ENCODE measurements at places on chromosomes 5 and 9.

- H3K4me3 ChIP-seq, result no peak overlapping the region
- H3K27me3 ChIP-seq, result peaks cover 23% of the 10 kb centered on the region
- H3K27ac ChIP-seq, result no peak overlapping the region
- H3K4me1 ChIP-seq, result peaks cover 11% of the 10 kb centered on the region
- no peak for DNase-seq
Measured at GRCh38 chr5:2995667-2996066, 244.2 kb upstream of the IRX2 start.

DNA sequence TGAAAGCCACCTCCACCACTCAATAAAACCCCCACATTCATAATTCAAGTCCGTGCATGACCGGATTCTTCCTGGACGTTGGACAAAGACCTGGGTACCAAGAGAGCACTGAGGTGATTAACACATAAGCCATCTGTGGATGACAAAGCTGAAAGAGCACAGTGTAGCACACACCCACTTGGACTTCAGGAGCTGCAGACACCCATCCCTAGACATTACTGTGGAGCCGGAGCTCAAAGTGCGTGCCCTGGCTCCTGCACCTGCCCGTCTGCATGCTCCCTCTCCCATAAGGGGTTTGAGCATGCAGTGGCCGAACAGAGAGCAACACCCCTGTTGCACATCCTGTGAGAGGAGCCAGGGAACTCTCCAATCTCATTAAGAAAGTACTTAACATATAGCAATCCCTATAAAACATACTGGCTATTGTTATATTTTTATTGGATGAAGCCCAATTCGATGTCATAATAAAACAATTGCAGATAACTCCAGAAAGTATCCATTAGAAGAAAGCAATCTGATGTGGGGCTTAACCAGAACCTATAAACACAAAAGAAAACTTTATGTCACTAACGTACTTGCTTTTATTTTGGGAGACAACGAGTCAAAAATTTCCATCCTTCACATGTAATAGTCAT is 1174.2 kb upstream of the C9orf72 start:
- no peak overlapping the region for H3K27ac ChIP-seq
- DNase-seq, result no peak
- peaks cover 6% of the 10 kb centered on the region for H3K36me3 ChIP-seq

DNA sequence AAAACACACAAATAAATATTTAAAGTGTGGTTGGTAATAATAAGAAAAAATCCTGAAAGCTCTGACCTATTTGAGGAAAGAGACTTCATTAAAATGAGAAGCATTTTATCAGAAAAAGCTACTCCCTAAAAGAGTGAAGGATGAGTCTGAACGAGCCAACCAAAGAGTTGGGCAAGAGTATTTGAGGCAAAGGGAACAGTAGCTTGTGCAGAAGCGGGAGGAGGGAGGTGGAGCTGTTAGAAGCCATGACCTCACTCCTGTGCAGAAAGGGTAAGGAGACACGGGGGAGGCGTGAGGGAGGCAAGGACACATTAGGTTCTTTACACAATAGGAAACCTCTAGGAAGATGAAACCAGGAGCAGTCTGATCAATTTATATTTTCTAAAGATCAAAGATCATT is 29.4 kb downstream of the SH3RF2 start:
- DNase-seq, result no peak
- H3K27me3 ChIP-seq, result peaks cover 3% of the 10 kb centered on the region
- peaks cover 11% of the 10 kb centered on the region for H3K4me1 ChIP-seq
- H3K4me3 ChIP-seq, result no peak overlapping the region
- H3K36me3 ChIP-seq, result no peaks in the 10 kb centered on the region

- no peak overlapping the region for H3K4me3 ChIP-seq
- H3K36me3 ChIP-seq, result no peaks in the 10 kb centered on the region
- no peak overlapping the region for H3K27ac ChIP-seq
- H3K27me3 ChIP-seq, result no peaks in the 10 kb centered on the region
- no peak for DNase-seq
- peaks cover 35% of the 10 kb centered on the region for H3K4me1 ChIP-seq
Measured at GRCh38 chr5:124996023-124996763, 249.8 kb upstream of the ZNF608 start.

DNA sequence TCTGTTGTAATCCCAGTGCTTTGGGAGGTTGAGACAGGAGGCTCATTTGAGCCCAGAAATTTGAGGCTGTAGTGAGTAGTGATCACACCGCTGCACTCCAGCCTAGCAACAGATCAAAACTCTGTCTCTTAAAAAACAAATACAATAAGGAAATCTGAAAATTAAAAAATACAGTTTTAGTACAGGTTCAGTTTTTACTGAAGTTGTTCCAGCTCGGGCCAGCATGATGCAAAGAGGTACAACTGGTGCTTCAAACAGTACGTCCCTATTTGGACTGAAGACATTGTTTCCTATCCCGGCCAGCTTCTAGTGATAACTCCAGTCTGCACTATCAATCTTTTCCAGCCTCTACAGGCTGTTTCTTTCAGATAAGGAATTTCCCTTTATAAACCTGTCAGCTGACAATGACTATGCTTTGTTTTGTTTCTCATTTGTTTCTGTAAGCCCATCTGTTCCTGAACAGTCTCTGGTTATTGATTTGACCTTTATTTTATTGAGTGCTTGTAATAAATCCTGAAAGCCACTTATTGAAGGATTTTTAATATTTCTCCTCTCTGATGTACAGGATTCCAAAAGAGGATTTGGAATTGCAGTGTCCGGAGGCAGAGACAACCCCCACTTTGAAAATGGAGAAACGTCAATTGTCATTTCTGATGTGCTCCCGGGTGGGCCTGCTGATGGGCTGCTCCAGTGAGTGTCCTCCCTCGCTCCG is 41.9 kb downstream of the TJP2 start:
- H3K4me3 ChIP-seq, result no peak overlapping the region
- peaks cover 14% of the 10 kb centered on the region for H3K36me3 ChIP-seq
- no peaks in the 10 kb centered on the region for H3K27me3 ChIP-seq
- H3K27ac ChIP-seq, result no peak overlapping the region
- peaks cover 4% of the 10 kb centered on the region for H3K4me1 ChIP-seq
- no peak for DNase-seq

- H3K27ac ChIP-seq, result no peak overlapping the region
- no peaks in the 10 kb centered on the region for H3K36me3 ChIP-seq
- H3K27me3 ChIP-seq, result peaks cover 4% of the 10 kb centered on the region
- H3K4me1 ChIP-seq, result no peaks in the 10 kb centered on the region
- no peak for DNase-seq
Measured at GRCh38 chr9:21244836-21245235, 5.0 kb upstream of the IFNA14 start.

- no peak for DNase-seq
- peaks cover 10% of the 10 kb centered on the region for H3K4me1 ChIP-seq
- H3K4me3 ChIP-seq, result no peak overlapping the region
Measured at GRCh38 chr5:139223481-139223880, 25.3 kb upstream of the SIL1 start.

DNA sequence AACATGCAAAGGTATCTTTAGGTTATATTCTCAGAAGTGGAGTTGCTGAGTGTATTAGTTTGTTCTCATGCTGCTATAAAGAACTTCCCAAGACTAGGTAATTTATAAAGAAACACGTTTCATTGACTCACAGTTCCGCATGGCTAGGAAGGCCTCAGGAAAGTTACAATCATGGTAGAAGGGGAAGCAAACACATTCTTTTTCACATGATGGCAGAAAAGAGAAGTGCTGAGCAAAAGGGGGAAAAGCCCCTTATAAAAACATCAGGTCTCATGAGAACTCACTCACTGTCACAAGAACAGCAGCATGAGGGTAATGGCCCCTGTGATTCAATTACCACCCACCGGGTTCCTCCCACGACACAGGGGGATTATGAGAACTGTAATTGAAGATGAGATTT is 163.6 kb upstream of the PRLR start:
- peaks cover 5% of the 10 kb centered on the region for H3K36me3 ChIP-seq
- H3K27me3 ChIP-seq, result no peaks in the 10 kb centered on the region
- H3K4me3 ChIP-seq, result no peak overlapping the region
- DNase-seq, result no peak

DNA sequence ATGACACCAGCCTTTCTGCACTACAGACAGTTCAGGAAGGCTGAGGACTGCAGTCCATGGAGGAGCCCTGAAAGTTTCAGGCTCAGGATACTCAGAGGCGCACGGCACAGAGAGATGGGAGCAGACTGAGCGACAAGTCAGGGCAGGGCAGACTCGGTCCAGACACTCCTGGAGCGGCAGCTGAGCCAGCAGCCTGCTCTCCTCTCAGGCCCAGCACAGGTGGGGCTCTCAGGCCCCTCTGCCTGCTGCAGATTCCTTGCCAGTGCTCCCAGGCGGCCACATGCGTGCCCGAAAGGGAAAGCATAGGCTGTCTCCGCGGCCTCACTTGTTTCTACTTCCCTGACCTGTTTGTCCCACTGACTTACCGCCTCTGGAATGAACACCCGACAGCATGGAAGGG is 228.3 kb downstream of the IRX2 start:
- H3K36me3 ChIP-seq, result no peaks in the 10 kb centered on the region
- no peak for DNase-seq
- H3K4me1 ChIP-seq, result no peaks in the 10 kb centered on the region

DNA sequence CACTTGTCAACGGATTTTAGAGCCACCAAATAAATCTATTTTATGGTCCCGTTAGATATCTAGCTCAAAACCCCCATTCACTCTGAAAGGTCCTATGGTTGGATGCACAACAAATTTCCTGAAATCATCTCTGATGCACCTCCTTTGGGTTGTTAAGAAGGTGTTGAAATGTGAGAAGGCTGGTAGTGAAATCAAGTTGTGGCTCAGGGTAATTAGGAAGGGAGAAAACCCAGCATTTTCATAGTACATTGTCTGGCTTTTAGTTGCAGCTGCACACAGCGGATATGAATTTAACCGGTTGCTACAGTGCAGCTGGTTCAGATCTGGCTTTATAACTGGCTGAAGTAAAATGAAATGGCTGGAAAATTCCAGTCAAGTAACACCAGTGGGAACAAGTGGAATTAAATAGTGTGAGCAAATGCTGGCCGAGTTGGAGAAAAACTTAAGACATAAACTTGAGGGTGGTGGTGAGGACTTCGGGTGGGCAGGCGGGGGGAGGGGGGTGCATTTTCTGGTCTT is 17.6 kb downstream of the RGMB start:
- H3K27me3 ChIP-seq, result no peaks in the 10 kb centered on the region
- DNase-seq, result no peak
- H3K27ac ChIP-seq, result peak overlapping the region; percentile 96
- H3K36me3 ChIP-seq, result peaks cover 71% of the 10 kb centered on the region
- H3K4me1 ChIP-seq, result peaks cover 78% of the 10 kb centered on the region

GRCh38 chr5:172724242-172725183 is 46.5 kb downstream of the DUSP1 start:
- peaks cover 29% of the 10 kb centered on the region for H3K4me1 ChIP-seq
- no peaks in the 10 kb centered on the region for H3K36me3 ChIP-seq
- no peak overlapping the region for H3K4me3 ChIP-seq
- DNase-seq, result no peak
- H3K27ac ChIP-seq, result no peak overlapping the region

DNA sequence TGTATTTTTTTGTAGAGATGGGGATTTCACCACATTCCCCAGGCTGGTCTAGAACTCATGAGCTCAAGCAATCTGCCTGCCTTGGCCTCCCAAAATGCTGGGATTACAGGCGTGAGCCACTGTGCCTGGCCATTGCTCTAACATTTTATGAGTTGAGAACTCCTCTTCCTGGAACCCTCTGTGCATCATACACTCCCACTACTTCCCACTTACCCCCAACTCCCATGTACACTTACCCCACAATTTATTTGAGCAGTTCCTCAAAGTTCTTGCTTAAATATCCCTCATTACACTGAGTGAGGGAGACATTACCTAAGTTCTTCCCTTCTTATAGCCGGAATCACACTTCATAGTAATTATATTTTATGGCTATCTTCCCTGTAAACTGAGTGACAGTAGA is 42.9 kb upstream of the GALNT10 start:
- H3K27ac ChIP-seq, result no peak overlapping the region
- no peak for DNase-seq
- H3K36me3 ChIP-seq, result peaks cover 10% of the 10 kb centered on the region
- H3K4me1 ChIP-seq, result peaks cover 53% of the 10 kb centered on the region

DNA sequence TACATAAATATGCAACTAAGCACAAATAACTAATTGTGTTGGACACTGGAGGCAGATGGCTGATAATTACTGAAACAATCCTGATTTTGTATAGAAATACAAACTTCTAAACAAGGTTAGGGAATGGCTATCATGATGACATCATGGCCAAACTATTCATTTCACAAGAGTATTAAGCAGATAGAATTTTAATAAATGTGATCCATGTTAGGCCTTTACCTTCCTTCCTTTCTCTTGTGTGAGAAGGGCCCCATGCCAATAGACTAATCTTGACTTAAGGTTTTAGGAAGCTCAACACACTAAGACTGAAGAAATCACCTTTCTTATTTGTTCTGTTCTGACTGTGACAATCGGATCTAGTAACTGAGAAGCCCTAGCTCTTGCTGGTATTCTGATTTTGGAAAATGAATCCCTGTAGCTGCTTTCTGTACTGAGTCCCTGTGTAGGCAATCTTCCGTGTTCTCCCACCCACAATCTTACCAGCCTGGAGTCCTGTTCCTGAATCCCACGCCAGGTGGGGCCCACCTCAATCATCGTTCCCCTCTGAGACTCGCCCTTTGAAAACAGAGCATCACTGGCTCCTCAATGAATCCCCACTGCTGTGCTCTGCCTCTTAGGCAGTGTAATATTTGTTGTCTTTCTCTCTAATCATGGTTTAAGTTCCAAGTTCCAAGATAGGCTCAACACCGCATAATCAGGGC is 168.7 kb upstream of the GNA14 start:
- DNase-seq, result no peak
- no peaks in the 10 kb centered on the region for H3K27me3 ChIP-seq
- H3K36me3 ChIP-seq, result peaks cover 25% of the 10 kb centered on the region
- H3K4me3 ChIP-seq, result no peak overlapping the region
- peaks cover 22% of the 10 kb centered on the region for H3K4me1 ChIP-seq

DNA sequence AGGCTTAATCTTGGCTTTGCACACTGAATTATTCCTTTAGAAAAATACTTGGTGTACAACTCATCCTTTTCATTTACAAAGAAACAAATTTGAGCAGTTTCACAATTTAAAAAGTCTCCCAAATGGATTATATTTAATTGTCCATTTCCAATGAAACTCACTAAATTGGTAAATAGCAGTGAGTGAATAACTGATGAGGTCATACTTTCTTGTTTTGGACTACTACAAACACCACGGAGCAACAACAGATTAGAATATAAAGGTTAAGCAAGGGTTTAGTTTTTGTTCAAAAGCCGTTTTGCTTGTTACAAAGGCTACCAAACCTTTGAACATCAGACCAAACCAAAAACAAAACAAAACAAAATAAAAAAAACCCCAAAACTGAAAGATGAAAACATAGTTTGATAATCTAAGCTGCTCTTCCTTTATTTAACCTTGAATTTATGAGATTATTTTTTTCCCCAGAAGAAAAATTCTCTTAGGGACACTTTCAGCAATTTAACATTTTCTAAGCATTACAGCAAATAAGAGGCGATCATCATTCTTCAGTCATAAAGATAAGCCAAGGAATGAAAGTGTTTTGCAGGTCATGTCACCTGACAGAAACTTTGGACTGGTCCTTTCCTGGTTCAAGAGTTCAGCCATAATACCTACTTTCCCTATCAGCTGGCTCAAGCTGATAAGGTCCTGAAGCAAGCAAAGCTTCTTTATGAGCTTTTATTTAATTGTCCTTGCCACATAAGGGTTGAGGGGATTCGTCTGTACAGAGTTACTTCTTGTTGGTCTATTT is 99.7 kb upstream of the CDKN2B start:
- no peak overlapping the region for H3K27ac ChIP-seq
- H3K27me3 ChIP-seq, result no peaks in the 10 kb centered on the region
- H3K36me3 ChIP-seq, result no peaks in the 10 kb centered on the region
- no peak for DNase-seq
- H3K4me1 ChIP-seq, result peaks cover 18% of the 10 kb centered on the region

GRCh38 chr9:110048976-110049698 is 158.8 kb downstream of the C9orf152 start:
- peaks cover 38% of the 10 kb centered on the region for H3K4me1 ChIP-seq
- peak overlapping the region; percentile 29 for H3K27ac ChIP-seq
- H3K36me3 ChIP-seq, result no peaks in the 10 kb centered on the region
